Pons (tissue), 1 donor: ENCODE measurements at places on chromosomes 7 and 10.

- no peak for DNase-seq
Measured at GRCh38 chr10:61871487-61871886, 30.0 kb upstream of the ARID5B start.

DNA sequence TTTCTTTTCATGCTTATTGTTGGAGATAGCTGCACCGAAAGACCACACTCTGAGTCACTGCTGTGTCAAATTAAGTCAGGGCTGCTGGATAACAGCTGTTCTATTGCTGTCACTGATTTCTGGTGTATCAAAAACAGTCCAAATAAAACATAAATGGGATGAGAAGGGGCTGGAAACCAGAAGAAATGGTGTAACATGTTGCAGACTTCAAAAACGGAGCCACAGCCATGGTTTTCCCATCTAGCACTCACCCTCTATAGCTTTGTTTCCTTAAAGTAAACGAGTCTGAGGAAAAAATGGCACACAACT, 103.3 kb upstream of the DIP2C start:
- DNase-seq, result no peak

- DNase-seq, result no peak
Measured at GRCh38 chr10:122875843-122876466, 3.4 kb downstream of the FAM24B start.

DNA sequence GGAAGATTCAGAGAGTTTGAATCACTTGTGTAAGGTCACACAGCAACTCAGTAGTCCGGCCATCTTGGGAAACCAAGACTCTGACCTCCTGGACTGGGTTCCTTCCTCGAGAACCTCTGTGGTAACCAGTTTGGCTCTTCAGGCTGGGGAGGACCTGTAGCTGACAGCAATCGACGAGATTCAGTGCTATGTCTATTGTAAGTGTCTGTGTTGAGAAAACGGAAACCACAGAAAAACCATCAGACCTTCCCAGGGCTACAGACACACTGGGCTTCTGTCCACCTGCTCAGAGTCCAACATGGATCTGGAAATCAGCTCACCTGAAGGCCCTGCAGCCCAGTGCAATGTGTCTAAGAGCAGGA, 403.7 kb downstream of the RPS24 start:
- DNase-seq, result no peak

DNA sequence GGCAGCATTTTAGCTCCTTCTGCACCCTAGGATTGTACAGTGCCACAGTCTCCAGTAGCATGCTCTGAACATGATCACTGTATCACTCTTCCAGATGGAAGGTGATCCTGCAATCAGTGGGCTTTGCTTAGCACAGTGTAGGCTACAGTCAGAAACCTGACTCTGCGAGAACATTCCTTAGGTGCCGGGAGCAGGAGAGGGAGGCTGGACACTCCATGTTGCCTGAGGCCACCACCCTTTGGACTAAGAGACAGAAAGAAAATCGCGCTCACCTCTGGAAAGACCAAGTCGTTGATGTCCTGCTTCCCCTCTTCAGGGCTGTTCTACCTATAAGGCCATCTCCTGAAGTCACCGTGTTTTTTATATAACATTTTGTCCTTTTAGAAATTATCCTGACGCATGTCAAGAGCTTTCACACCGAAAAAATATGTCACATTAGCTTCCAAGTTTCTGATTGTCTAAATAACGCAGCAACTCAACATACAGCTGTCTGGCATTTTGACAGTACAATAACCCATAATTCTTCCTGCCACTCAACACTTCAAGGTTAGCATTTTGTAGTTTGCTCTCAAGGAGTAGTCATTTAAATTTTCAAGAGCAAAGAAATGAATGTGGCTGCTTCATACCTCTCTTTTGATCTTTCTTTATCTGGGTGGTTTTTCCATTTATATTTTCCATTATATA, 563.1 kb downstream of the LRMDA start:
- DNase-seq, result no peak

DNA sequence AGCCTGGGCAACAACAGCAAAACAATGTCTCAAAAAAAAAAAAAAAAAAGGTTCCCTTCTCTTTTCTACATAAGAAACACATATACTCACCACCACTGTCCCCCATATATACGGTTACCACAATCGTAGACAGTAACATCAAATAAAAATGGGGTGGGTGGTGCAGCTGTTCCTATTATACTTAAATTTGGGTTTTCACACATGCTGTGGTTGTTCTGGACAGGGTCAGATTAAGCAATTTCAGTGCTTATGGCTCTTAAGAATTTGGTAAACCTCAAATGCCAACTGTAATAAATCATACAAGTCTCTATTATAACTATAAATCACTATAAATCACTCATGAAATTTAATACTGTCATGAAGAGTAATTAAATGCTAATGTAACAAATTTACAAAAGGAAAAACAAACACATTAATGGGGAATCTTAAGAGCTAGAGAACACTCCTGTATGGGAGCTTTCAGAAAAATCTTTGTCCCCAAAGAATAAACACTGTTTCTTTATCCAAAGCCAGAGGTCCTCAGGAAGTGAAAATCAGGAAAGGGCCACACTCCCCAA, 143.6 kb downstream of the GLI3 start:
- no peak for DNase-seq

GRCh38 chr7:26022982-26023381, 129.0 kb upstream of the NFE2L3 start:
- DNase-seq, result no peak

- DNase-seq, result no peak
Measured at GRCh38 chr10:3259499-3259898, 86.9 kb upstream of the PITRM1 start.

- DNase-seq, result no peak
Measured at GRCh38 chr10:62302760-62303159, 34.1 kb upstream of the RTKN2 start.

DNA sequence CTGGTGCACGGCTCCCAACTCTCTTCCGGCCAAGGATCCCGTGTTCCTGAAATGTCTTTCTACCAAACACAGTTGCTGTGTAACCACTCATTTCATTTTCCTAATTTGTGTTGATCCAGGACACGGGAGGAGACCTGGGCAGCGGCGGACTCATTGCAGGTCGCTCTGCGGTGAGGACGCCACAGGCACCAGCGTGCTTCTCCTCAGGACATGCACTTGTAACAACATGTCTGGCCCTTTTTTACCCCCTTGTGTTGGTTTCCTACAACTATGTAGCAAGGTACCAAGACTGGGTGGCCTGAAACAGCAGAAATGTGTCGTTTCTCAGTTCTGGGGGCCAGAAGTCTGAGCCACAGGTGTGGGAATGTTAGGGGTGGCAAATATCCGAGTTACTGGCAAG, 18.2 kb downstream of the CALML5 start:
- no peak for DNase-seq

DNA sequence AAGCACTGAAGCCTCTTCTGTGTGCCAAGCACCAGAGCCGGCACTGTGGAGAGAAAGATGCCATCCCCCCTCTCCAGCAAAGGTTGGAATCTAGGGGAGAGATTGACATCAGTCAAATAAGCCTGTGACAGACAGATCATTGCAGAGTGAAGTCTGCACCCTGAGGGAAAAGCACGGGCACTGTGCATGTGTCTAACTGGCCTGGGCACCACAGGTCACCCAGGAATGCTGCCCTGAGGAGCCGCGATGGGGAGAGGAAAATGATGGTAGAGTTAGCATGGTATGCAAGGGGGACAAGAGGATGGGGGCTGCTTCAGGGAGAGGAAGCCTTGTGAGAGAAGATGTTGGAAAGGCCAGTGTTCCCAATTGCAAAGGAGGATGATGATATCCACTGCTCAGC, 261.0 kb downstream of the GRID1 start:
- DNase-seq, result no peak

DNA sequence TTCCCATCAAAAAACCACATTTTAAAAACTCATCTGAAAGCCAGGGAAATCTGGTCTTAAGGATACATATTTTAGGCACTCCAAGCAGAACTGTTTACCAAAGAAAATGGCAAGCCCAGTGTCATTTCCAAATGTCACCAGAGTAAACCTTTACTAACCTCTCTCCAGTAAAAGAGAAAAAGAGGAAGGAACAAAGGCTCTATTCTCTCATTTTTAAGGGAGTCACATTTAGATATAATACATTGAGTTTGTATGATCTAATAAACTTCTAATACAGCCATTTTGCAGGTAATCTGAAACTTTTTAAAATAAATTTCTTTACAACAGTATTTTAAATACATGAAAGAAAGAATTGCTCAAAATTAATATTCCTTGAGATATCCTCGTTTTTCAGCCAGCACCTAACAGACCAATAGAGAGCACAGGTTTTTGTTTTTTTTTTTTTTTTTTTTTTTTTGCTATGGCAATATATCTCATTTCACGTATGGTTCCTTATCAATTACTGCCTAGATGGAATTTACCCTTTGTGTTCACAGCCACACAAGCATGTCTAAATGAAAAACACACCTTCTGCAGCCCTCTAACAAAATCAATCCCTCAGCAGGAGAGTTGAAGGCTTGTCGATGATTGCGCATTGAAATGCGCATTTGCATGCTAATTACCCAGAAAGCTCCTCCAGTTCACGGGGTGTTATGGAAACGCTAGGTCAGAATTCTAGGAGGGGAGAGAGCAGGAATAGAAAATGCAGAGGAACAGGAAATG, 39.8 kb upstream of the MSRB2 start:
- DNase-seq, result no peak

DNA sequence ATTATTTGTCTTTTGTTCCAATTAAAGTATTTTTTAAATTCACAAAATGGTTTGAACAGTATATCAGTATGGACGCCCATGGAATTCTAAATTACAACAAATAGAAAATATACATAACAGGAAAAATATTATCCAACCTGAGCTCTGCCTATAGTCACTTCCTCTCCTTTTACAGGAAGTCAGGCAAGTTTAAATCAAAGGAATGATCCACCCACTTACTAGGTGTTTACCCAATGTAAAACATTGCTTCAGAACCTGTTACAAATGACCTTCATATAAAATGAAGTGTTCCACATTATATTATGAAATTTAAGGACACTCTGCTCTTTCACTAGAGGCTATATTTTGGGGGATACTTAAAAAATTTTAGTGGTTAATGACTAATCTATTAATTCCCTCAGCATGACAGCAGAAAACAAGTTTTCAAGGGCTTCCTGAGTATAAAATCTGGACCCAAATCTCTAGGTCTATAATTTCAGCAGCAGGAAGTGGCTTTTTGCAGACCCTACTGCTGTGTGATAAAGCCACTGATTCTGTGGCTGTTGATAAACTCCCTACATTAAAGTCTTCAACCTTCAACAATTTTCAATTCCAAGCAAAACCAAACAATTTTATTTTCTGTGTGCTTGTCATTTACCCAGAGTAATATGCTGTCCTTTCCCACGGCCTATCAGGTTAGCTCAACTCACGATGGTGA, 722.6 kb downstream of the GATA3 start:
- no peak for DNase-seq

- DNase-seq, result no peak
Measured at GRCh38 chr10:79282388-79282787, 64.9 kb upstream of the PPIF start.

GRCh38 chr10:131000743-131001142, 310.8 kb downstream of the TCERG1L start:
- no peak for DNase-seq

DNA sequence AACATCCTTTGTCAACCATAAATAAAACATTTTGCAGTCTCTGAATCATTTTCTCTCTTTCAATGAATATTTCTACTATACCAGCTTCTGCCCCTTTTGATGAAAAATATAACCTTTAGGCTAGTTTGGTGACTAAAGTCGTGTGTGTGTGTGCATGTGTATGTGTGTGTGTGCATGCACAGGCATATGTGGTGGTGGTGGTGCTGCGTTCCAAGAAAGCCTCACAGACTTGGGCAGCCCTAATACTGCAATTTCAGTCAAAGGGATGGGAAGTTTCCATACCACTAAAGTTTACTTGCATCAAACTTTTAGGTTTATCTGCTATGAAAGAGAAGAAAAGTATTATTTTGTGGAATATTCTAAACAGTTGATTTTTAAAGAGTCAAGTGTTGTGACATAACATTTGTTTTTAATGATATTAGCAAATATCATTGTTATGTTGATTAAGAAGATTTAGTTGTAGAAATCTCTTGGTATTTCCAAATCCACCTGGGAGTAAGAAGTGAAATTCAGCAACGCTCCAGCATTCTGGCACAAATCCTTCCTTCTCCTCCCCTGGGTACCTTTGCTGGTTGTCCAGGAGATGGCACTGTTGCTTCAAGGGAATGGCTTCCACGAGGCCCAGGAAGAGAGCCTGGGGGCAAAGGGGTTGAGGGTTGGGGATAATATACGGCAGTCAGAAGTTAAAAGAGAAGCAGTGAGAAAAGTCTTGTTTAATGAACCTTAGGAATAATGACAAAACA, 41.5 kb downstream of the ASB4 start:
- peak; percentile 94 for DNase-seq

DNA sequence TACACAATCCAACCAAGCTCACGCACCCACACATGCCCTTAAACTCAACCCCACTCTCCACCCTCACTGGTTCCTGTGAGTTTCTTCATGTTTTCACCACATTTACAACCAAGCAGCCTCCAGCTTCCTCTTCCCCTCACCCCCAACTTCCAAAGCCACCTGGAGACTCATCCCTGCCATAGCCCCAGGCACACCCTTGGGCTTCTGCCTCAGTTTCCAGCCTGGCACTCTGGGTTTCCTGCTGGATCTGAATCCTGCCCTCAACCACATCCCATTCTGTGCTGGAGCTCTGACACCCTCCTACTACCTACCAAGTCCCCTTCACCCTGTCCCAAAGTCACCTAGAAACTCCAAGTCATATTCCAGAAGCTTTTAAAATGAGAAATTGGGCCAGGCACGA, 29.4 kb downstream of the CCDC3 start:
- no peak for DNase-seq

DNA sequence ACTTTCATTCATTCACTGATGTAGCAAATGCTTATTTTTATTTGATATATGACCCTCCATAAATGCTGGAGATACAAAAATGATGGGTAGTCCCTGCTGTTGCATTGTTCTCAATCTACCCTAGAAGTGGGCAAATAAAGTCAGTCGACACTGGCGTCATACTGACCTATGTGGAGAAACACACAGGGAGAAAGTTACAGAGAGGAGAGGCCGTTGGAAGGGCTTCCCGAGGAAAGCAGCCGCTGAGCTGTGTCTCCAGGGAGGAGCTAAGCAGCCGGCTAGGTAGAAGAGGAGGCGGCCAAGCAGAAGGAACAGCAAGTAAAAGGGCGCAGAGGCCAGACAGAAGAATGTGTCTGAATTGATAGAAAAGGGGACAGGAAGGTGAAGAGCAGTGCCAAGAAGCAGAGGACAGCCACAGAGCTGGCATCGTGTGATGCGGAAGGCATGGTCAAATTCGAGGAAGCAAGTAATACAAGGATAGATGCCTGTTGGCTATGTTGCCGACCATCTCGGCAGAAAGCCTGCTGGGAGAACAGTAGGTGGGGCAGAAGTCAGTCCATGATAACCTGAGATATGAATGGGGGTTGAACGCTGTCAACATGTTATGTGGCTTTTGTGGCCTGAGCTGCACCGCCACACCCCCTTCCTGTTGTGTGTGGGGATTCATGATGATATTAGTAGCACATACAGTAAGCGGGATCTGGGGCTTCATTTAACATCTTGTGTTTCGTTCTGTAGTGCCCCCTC, 25.9 kb downstream of the ST8SIA6 start:
- DNase-seq, result no peak

GRCh38 chr7:124856299-124856888, 73.2 kb downstream of the POT1 start:
- DNase-seq, result peak; percentile 64
